ENCODE measurements at places on chromosomes 13 and 19.
A peak's percentile ranks its signal among the peaks of the same experiment; 100 is the strongest.

GRCh38 chr19:21593502-21593901 lies 88.1 kb downstream of the ZNF429 start:
- DNase-seq = no peak

- DNase-seq = no peak
These were observed 498.4 kb upstream of the ARGLU1 start for GRCh38 chr13:107066355-107066754.

DNA sequence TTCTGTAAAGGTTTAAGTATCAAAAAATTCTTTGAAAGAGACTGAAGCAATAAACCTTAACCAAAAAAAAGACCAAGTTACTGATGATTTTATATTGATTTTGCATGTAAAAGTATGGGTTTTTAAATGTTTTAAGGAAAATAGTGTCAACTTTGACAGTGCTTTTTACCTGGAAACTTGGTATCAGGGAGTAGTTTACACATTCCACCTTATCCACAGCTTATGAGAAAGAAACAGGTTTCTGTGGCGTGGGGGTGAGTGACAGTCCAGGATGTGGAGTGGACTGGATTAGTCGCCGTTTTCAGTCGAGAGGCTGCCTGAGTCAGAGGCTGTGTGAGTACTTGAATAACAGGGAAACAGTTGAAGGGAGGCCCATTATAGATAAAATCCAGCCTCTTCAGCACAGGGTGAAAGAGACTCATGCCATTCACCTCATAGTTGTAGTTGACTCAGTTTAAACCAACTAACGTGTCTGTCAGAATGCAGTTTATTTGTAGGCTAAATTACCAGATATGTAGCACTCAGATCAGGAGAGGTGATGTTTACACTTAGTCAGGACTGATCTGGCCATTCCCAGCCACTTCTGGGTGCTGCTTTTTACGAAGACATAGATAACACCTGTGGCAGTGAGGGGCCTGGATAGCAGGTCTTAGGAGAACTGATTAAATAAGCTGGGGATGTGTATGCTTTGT lies 595 bp upstream of the GPR183 start:
- no peak for DNase-seq

- DNase-seq = no peak
These were observed 128.2 kb downstream of the PCDH9 start for GRCh38 chr13:67101730-67102467.

DNA sequence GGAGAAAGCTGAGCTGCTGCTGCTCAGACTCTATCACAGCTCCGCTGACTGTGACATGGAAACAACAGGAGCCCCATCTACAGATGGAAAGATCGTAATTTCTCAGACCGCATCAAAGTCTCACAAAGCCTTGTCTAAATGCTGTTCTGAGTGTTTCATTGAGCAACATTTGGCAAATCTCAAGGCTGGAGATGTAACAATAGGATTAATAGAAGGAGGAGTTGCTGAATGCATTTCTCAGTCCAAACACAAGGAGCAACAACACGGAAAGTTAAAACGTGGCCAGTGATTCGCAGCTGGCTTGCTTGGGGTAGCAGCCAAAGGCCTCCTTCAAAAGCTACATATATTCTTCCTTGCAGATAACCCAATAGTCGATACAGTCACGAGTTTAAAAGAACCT lies 55.7 kb downstream of the MRPL57 start:
- DNase-seq = no peak

DNA sequence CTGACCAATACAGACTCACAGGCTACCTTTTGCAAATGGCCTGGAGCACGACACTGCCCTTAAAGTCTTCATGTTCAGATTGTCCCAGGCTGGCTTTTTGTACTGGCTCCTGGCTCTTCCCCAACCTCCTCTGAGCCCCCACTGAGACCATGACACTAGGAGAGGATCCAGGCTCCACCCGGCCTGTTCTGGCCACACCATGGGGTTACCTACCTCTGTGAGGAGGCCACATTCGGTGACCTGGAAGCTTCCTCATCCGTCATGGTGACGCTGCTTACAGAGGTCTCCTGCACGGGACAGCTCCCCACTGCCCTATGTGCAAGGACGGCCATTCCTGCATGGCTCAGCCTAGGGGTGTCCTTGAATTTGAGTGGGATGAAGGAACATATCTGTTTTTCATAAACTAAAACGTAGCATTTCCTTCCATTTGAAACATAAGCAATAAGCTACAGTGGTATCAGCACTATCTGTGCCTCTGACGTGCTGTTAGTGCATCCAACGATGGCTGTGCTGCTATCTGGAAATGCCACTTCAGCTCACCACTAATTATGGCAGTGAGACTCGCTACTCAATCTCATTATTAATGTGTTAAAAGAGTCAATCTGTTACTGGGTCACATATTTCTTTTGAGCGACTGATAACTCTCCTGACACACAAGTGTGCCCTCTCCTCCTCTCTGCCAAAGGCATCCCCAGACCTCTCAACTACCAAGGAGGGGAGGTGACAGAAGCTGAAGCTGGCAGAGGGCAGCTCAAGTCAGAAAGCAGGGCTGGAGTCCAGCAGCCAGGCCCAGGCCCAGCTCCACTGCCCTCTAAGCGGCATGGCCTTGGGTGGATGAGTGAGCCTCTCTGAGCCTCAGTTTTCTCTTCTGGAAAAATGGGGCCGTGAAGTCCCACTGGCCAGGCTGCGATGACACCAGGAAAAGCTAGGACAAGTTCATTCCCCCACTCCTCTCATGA lies 29.6 kb downstream of the ELL start:
- DNase-seq = no peak

GRCh38 chr13:50577806-50578205 lies 265.7 kb downstream of the DLEU7 start:
- DNase-seq = peak; percentile 70

DNA sequence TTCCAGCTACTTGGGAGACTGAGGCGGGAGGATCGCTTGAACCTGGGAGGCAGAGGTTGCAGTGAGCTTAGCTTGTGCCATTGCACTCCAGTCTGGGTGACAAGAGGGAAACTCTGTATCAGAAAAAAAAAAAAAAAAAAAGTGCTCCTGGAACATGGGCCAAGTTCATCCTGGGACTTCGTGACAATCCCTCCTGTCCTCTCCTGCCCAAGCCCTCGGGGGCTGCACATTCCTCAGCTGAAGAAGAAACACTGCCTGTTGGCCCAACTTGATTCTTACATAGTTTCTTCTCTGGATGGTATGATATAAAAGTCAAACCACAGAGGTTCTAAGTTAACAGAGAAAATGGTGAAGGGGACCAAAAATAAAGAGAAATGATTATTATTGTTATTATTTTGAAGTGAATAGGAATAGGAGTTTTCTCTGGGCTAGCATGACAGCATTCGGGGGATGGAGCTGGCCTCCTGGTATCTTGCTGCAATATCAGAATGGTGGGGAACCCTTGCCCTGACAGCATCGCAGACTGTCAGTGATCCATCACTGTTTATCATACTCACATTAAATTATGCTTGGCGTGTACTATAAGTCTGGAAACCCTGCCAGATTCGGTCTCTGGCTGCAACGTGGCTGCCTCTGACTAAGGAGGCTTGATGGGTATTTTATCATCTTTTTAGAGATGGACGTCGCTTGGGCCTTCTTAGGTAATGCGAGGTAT lies 113.7 kb upstream of the OXGR1 start:
- DNase-seq = no peak

DNA sequence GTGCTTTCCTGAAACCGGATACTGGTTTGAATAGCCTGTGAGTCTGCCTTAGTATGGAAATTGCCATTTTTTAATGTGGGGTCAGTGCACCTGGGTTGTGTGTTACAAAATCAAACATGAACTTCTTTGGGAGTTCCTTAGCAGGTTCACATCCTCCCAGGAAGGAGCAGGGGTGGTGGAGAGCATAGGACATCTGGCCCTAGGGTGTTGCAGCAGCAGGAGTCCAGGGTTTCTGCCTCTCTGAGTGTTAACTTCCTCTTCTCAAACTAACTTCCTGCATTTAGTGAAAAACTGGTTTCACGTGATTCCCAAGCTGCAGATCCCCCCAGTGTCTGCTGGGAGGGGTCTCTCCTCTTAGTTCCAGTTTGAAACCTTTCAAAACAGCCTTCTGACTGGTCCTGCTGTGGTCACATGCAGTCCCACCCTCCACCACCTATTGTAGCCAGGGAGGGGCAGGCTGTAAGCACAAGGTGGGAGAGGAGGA lies 7.2 kb downstream of the RNASEH2B start:
- DNase-seq = no peak

DNA sequence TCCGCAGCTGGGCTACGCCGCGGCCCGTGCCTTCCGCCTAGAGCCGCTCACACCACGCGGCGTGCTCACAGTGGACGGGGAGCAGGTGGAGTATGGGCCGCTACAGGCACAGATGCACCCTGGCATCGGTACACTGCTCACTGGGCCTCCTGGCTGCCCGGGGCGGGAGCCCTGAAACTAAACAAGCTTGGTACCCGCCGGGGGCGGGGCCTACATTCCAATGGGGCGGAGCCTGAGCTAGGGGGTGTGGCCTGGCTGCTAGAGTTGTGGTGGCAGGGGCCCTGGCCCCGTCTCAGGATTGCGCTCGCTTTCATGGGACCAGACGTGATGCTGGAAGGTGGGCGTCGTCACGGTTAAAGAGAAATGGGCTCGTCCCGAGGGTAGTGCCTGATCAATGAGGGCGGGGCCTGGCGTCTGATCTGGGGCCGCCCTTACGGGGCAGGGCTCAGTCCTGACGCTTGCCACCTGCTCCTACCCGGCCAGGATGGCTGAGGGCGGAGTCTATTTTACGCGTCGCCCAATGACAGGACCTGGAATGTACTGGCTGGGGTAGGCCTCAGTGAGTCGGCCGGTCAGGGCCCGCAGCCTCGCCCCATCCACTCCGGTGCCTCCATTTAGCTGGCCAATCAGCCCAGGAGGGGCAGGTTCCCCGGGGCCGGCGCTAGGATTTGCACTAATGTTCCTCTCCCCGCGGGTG lies 7.4 kb downstream of the DBP start:
- DNase-seq = peak; percentile 85

- peak; percentile 68 for DNase-seq
These were observed 249.1 kb downstream of the GPC5 start for GRCh38 chr13:91647361-91647990.

DNA sequence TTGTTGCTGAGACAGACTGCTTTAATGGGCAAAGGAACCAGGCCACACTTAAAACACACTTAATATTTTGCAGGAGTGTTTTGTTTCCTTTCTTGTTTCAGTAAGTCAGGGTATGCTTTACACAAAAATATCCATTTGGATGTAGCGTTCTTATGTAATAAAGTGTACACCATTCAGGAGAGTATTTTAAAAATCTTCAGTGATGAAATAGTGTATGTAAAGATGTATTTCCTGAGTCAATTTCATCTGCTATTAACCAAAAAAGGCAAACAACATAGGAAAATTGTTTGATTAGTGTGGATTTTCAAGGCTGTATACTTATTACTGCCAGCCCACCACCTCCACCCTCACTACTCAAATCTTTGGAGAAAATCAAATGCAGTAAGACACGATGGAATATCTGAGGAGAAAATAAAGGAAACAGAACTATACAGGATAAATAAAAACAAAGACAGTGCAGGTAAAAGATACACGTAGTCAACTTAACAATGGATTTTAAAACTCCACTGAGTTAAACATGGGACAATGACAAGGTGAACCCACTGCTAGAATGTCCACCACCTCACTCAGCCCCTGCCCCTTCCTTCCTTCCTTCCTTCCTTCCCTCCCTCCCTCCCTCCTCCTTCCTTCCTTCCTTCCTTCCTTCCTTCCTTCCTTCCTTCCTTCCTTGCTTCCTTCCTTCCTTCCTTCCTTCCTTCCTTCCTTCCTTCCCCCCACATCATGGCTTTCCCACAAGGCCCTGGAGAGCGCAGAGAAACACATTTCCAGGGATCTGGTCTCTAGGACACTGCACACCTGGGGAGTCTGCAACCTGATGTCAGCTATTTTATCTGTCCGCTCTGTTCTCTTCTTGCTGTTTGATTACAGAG lies 360.3 kb downstream of the IRS2 start:
- DNase-seq = no peak

DNA sequence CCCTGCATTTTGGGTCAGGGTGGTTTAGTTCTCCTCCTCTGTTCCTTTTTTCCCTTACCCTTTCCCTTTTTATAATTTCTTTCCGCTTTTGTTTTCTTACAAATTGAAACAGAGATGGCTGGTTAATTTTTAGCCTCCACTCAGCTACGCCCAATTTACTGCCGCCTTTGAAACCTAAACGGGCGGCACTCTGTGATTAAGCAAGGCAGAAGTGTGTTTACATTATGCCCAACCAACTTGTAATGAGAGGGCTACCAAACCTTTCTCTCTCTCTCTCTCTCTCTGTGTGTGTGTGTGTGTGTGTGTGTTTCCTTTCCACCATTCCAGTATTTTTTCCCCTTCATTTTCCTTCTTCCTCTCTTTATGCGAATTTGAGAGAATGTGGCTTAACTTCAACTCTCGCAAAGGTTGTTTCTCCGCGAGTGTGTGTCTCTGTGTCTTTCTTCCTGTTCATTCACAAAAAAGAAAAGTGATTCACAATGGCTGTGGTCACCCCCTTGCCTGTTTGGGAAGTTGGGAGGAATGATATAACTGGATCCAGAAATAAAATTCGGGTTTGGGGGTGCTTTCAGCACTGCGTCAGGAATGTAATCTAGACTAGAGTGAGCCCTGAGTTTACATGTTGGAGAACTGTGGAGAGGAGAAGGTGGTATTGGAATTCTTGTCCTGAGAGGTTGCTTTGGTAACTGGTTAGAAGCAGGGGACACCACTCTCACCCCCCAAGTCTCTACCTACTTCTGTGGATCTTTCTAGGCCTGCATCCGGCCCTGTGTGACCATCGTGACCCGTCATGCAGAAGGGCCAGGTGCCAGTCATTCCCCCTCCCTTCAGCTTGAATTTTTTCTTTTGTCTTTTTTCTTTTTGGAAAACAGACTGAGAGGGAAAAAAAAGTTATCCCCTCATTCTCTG lies 31.4 kb downstream of the NFIX start:
- no peak for DNase-seq

DNA sequence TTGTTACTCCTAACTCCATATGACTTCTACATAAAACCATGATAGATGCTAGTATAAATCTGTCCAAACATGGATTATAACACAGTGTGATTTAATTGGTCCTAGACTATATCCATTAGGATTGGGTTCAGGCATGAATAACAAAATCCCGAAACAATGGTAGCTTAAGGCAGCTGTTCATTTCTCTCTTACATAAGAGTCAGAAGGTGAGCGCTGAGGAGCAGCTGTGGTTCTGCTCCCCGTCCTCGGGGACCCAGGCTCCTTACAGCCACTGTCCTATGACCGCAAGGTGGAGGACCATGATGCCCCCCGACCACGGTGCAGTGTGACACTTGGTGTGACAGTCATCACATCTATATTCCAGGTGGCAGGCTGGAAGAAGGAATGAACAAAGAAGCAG lies 145.8 kb downstream of the SLC7A1 start:
- DNase-seq = no peak

DNA sequence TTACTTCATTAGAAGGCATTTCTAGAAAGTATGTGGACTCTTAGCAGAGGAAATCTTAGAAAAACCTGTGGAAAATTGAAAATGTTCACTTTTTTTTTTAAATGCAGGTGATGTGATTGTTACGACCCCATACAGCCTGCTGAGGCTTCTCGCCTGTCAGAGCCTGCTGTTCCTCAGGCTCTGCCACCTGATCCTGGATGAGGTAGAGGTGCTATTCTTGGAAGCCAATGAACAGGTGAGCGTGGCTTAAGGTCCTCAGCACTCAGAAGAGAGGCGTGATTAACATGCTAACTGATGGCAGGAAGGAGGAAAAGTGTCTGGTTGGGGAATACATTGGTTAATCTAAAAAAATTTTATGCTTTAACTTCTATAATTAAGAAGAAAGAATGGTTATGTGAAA lies 71.4 kb downstream of the SLC7A9 start:
- DNase-seq = no peak

GRCh38 chr13:59543418-59543817 lies 620.3 kb downstream of the DIAPH3 start:
- DNase-seq = no peak

GRCh38 chr13:44726778-44727177 lies 150.6 kb upstream of the TSC22D1 start:
- DNase-seq = peak; percentile 22

- no peak for DNase-seq
These were observed 91.3 kb downstream of the EDNRB start for GRCh38 chr13:77827332-77827731.

Measured in NCI-H82 (cell line).